ENCODE measurements at places on chromosomes 2 and 18.

DNA sequence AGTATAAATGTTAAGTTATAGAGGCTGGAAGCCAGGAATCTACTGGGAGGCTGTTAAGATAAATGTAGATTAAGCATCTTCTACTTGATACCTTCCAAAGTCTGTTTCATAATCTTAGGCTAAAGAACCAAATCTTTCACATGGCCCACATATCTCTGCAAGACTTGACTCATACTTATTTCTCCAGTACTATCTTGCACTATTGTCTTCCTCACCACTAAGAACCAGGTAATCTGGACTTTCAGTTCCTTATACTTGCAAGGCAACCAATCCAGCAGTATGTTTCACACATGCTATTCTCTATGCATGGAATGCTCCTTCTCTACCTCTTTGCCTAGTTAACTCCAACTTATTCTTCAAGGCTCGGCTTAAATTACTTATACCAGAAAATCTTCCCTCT, 62.2 kb downstream of the RBMS1 start:
- DNase-seq = no peak

DNA sequence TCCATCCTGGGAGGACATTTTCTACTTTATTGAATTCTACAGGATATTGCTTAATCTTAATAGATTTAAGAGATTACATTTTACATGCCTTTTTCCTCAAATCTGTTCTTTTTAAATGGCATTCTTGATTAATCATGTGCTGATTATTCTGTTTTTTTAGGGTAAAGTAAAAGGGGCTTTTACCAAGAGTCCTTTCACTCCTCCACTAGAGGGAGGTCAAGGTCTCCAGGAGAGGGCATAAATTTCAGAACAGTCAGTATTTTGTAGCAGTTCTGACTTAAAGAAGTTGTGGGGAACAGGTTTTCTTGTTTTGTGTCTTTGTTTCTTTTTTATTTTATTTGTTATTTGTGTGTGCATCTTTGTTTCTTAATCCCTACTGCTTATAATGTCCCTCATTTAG, 25.4 kb downstream of the WDR75 start:
- no peak for DNase-seq

- no peak for DNase-seq
Measured at GRCh38 chr2:221399183-221399582, 172.9 kb downstream of the EPHA4 start.

DNA sequence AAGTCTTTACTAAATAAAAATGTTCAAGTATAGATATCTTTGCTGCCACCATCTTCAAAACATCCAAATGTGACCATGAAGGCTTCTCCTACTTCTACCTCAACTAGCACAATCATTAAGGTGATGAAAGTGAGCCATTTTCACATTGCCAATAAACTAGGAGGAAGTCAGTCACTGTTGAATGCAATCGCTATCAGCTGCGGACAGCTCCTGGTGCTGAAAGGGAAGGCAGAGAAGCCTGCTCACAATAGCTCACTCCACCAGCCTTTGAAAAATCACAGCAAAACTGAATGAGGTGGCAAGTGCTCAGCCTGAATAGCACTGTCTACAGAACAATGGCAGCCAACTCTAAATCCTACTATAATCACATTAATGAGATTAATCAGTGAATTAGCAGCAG, 2.2 kb downstream of the MYT1L start:
- DNase-seq = peak; percentile 39
